ENCODE measurements at places on chromosomes 11 and 22.

DNA sequence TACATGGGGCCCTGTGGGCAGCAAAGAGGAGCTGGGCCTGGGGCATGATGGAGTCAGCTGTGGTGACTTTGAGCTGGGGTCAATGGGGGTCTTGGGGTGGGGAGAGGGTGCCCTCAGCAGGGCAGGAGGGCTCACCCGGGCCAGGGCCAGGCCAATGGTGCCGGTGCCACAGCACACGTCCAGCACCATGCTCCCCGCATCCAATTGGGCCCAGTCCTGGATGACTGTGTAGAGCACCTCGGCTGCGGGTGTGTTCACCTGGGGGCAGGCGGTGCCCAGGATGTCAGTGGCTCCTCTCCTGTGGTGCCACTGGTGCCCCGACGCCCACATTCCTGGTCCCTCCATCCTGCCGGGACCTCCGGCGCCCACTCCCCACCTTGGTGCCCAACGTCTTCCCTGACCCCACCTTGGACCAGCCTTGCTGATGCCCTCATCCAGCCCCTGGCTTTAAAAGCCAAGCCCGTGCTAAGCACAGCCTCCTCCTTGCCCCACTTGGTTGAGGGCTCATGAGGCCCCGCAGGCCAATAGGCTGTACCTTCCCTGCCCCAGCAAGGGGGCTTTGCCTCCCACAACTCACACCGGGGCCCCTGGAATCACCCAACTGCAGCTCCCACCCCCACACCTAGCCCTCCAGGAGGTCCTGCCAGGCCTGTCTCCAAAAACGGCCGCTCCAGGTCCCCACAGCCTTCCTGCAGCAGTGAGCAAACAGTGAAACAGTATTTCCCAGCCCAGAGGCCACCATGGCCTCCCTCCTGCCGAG lies 2.2 kb upstream of the RANBP1 start:
- DNase-seq, result no peak

DNA sequence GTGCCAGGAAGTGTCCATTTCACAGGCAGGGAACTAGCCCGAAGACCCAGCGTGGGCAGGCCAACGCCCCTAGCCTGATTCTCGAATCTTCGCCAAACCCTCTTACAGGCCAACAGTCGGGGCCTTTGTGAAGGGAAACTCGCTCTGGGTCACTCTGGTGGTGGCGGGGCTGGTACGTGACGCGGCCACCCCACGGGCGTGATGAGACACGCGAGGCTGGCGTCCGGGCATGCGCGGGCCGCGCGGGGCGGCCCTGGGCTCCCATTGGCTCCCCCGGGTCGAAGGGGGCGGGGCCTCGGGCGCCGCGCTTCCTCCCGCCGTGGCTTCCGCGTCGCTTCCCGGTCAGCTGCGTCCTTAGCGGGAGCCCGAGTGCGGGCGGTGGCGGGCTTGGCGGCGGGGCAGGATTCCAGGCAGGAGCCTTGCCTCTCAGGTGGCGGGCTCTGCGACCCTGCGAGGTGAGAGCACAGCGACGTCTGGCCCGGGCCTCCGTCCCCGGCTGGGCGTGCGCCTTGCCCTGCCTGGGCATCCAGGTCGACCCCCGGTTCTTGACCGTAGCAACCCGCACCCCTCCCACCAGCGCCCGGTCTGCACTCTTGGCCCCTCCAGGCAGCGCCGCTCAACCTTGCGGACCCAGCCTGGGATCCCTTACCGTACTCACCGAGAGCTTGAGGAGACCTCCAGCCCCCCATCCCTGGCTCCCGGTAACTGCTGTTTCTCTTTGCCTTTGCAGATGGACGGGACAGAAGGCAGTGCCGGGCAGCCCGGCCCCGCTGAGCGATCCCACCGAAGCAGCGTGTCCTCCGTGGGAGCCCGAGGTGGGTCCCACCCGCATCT lies at the start of gene FRMD8:
Gene FRMD8, plus strand, starts transcription at position 331 of the 834 bp plus-strand sequence. Its CDS starts 400 bp downstream, at position 731.
- peak; percentile 6 for DNase-seq

DNA sequence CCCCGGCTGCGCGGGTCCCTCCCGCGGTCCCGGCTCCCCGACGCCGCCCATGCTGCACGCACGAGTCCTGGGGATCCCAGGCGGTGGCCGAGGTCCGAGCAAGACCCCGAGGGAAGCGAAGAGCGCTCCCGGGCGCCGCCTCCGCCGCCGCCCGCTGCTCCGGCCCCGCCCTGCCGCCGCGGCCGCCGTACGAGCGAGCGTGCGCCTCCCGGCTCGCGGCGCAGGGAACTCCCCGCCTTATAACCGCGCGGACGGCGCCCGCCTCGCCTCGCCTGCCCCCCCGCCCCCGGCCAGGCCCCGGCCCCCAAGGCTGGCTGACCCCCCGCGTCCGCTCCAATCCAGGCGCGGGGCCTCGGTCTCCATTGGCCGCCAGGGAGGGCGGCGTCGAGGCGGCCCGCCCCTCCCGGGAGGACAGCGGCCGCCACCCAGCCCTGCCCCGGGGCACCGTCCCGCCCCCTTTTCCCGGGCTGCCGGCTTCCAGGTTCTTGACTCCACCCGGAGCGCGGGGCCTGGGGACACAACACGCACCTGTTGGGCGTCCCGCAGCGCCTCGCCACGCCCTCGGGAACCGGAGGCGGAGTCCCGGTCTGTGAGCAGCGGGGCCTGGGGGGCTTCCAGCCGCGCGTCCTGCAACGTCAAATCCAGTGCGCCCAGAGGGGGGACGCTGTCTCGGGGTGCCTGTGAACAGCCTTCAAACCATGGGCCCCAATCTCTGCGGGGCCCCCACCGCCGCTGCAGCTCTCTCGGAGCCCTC lies at the start of gene FADS3:
Gene FADS3, minus strand, starts transcription at position 215 of the 754 bp plus-strand sequence. Its CDS starts 164 bp downstream, at position 51.
- DNase-seq, result peak; percentile 38

- no peak for DNase-seq
Observed at GRCh38 chr11:44566952-44567875, 1.8 kb downstream of the CD82 start.

DNA sequence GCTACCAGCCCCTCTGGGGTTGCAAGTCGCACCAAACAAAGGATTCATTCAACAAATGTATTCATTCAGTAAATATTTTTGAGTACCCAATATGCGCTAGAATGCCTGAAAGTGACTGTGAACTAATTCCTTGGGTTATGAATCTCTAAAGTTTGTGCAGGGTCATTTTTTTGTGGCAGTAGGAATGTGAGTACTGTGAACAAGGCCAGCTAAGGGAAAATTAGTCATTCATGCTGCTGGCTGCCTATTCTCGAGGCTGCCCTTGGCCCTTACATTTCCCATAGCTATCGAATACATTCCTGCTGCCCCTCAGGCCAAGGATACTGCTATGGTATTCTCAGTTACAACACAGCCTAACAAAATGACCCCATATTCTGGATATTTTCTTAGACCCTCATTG lies 141.6 kb downstream of the TRPC6 start:
- DNase-seq, result no peak

Data from NCI-H524 (cell line).